NCI-H1930 (cell line): ENCODE measurements at places on chromosomes 3 and 15.

GRCh38 chr3:183283886-183284285 lies 30.8 kb downstream of the B3GNT5 start:
- no peak for DNase-seq

DNA sequence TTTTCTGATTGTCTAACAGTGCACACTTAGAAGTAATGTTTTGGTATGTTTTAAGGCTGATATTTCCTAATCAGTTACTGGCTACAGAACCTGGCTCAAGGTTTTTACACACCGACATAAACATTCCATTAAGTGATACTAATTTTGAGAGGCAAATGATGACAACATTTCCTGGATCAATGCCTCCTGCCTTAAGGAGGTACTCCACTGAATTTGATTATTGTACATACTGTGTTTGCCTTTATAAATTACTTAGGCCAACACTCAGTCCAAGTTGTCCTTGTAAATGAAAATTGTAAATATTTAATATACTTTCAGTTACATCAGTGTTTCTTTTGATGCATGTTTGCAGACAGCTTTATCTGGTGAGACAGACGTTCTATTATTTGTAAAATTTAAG lies 24.2 kb upstream of the LXN start:
- DNase-seq: no peak

- DNase-seq: no peak
Observed at GRCh38 chr3:154018100-154018696, 103.0 kb upstream of the ARHGEF26 start.

GRCh38 chr3:134334231-134334900 lies 39.9 kb downstream of the AMOTL2 start:
- no peak for DNase-seq

DNA sequence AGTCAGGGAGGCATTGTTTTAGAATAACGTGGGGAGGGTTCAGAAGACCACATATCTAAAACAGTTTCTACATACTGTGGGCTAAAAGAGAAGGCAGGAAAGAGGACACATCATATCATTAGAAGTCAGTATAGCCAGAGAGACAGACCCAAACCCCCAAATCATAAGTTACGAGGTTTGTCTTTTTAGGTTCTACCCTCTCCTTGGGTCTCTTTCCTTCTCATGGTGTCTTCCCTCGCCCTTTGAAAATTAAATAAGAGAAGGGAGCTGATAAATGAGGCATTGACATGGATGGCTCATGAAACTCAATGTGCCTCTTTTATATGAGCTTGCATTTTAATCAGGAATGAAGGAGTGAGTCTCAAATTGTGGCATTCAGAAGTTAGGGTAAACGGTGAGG lies 3.4 kb downstream of the UPK1B start:
- DNase-seq: no peak

- no peak for DNase-seq
Observed at GRCh38 chr15:48318131-48318530, 13.1 kb upstream of the DUT start.

DNA sequence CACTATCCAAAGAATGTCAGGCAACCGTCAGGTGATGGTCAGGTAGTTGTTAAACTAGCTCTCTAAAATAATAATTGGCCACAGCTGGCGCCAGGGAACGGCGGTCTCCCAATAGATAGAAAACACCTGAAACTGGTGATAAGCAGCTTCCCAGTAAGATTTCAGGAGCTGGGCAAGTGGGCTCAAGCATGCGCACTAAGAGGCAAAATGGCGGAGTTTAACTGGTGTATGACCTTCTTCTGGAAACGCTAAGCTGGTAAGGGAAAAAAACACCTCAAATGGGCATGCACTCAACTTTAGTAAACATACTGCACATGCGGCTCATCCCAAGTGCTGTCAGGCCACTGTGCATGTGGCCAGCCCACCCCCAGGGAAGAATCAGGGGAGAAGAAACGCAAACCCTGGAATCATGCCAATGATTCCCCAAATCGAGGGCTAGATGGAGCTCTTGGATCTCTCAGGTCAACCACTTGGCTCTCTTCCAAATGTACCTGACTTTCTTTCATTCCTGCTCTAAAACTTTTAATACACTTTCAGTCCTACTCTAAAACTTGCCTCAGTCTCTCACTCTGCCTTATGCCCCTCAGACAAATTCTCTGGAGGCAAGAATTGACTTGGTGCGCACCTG lies 195.0 kb downstream of the ZNF621 start:
- no peak for DNase-seq
